ENCODE measurements at places on chromosomes 7 and 10. TPM values are rescaled to one million over a fixed set of nuclear protein-coding genes. Genes with fewer than 3 reads are reported as not detected.

The GIMAP2 gene
- not detected for total RNA-seq

The CLDN3 gene
- total RNA-seq = 3.6 TPM

The MYL10 gene
- not detected for total RNA-seq

The LIPJ gene
- total RNA-seq = not detected

The ARHGAP19 gene
- total RNA-seq = 4.9 TPM

The ATRNL1 gene
- 0.32 TPM for total RNA-seq

The ANKRD7 gene
- total RNA-seq = 0.13 TPM

The CALY gene
- 0.74 TPM for total RNA-seq

The STEAP1 gene
- 16.9 TPM for total RNA-seq

The ZNF503 gene
- total RNA-seq = 8.8 TPM

The PLAU gene
- 124 TPM for total RNA-seq

The CLDN15 gene
- 12.8 TPM for total RNA-seq

The RARRES2 gene
- total RNA-seq = not detected

The WEE2 gene
- total RNA-seq = not detected

The SFRP4 gene
- total RNA-seq = 4.3 TPM

The CPN1 gene
- total RNA-seq = 0.34 TPM

The RSPH10B gene
- 0.06 TPM for total RNA-seq

The CDK14 gene
- 0.34 TPM for total RNA-seq

The RTKN2 gene
- total RNA-seq = 0.83 TPM

The TMEM178B gene
- total RNA-seq = 1.5 TPM

The ETV1 gene
- 2.1 TPM for total RNA-seq

The ADCY1 gene
- total RNA-seq = 2.5 TPM

The FGL2 gene
- total RNA-seq = not detected

The GARIN1A gene
- 0.67 TPM for total RNA-seq

The ALKBH4 gene
- total RNA-seq = 11.6 TPM

The HEPACAM2 gene
- not detected for total RNA-seq

The ARHGEF5 gene
- total RNA-seq = 3.0 TPM

The STRIP2 gene
- total RNA-seq = 6.5 TPM
